ENCODE measurements at places on chromosomes 4 and X.

DNA sequence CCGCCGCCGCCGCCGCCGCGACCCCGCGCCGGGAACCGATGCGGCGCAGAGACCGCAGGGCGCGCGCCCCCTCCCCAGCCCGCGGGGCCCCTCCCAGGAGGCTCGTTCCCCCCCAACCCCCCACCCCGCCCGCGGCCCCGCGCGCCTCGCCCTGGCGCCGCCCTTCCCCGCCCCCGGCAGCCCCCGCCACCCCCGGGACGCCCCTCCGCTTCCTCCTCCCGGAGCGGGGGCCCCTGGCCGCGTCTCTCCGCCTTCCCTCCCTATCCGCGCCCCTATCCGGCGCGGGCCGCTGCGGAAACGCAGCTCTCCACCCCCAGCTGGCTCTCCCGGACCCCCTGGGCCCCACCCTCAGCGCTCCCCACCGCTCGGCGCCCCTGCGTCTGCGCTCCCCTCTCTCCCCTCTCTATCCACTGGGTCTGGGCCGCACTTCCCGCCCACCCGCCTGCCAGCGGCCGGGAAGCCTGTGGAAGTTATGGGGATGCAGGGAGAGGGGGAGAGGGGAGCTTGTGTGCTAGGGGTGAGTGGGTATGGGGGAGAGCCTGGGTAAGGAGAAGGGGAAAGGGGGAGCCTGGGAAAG, at the start of gene TMEM271:
Gene TMEM271 (minus strand): TSS at position 51 of the 577 bp plus-strand sequence. CDS start 233 bp downstream, outside the sequence.
- no peak for DNase-seq

DNA sequence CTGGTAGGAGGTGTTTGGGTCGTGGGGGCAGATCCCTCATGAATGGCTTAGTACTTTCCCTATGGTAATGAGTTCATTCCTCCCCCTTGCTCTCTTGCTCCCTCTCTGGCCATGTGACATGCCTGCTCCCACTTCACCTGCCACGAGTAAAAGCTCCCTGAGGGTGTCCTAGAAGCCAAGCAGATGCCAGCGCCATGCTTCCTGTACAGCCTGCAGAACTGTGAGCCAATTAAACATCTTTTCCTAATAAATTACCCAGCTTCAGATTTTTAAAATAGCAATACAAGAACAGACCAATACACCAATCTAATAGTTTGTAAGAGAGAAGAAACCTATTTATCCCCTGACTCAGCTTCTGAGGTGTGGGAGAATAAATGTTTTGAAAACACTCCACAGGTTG, 60.5 kb downstream of the FGFBP1 start:
- DNase-seq = no peak

DNA sequence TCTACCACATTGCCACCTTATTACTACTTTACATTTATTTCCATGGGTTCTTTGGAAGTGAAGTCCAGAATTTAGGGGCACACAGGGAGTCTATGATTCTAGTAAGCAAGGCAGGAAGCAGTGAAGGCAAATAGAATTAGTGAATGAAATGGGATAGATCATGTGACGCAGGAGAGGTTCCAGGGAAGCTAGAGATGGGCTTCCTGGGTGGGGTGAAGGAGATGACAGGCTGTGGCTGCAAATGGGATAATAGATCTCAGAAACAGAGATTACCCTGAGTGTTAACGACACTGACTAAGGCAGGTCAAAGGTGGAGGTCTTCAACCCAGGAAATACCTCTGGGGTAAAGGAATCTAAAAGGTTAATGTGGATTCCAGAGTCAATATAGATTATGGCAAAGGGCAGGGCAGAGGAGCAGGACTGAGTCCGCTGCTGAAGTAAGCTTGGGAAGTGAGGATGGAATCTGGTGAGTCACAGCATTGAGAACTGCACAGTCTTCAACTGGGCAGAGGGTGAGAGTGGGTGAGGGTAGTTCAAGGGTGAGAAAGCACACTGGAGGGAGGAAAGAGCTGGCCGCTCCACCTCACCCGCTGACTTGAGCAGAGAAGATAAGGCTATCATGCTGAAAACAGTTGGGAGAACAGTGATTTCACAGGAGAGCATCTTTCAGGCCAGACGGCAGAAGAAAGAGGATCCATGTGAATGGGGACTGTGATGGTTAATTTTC, 70.8 kb downstream of the ANXA3 start:
- peak; percentile 85 for DNase-seq

DNA sequence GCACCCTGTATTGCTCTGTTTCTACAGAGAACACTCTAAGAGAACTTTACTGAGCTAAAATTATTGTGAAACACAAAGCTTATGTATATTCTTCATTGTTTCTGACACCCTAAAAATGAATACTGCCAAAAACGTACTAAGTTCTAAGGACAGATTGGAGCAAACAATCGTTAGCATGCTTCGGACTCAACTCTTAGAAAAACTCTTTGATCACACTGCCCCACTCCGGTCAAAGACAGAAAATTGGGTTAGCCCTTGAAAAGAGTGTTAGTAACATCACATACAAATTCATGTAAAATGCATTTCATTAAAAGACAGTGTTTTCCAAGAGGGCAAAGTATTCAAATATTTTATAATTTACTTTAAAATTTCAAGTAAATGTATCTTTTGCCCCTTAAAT, 177.4 kb downstream of the DCHS2 start:
- peak; percentile 3 for DNase-seq

DNA sequence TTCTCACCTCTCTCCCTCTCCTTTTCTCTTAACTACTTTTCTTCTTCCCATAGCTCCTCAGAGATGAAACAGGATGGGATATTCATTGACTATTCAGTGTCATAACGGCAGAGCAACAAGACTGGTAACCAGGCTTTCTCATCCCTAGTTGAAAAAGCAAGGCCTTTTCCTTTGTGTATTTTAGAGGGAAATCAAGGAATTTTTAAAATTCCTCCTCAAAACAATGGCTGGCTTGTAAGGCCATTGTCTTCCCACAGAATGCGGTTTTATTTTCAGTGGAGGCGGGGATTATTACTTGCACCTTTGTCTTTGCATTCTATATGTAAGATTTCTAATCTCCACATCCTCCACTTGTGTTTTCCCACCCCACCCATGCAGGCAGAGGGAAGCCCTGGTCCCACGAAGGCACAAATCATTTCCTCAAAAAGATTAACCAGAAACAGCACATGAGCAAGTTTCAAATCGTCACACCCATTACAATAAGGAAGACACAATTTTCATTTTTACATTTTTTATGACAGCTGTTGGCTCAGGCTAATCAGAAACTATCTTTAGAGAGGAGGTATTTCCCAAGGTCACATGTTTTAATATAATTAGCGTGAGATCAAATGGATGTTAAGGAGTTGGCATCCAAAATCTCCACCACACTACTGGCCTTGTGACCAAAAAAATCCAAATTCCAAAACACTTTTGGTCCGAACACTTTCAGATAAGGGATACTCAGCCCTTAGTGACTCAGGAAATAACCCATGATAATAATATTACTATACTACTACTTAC, 53.0 kb upstream of the KDR start:
- no peak for DNase-seq

- DNase-seq = no peak
Measured at GRCh38 chr4:113773014-113773413, 11.5 kb upstream of the CAMK2D start.

DNA sequence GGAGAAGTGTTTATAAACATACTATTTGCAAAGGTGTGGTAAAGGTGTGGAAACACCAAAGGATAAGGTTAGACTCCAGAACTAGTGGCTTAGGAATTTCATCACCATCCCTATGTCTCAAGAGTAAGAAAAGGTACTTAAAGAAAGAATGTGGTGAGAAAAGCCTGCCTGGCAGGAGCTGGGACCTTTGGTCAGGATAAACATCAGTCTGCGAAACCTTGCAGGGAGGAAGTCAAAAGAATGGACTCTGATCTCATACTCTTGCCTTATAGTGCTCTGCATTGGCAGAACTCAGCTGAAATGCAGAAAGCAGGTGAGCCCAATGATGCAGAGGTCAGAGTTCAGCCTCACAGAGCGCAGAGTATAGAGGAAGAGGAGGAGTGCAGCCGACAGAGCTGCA, 97.2 kb upstream of the NR3C2 start:
- no peak for DNase-seq

- DNase-seq = no peak
Measured at GRCh38 chrX:39065051-39065871, 264.0 kb downstream of the MID1IP1 start.

GRCh38 chr4:135368831-135369230, 1167.2 kb upstream of the PABPC4L start:
- DNase-seq = no peak

- no peak for DNase-seq
Measured at GRCh38 chrX:112668476-112669409, 11.0 kb downstream of the LHFPL1 start.

- DNase-seq = peak; percentile 70
Measured at GRCh38 chr4:141464366-141464765, 172.0 kb upstream of the IL15 start.

GRCh38 chr4:186724864-186725468, 1.3 kb upstream of the FAT1 start:
- no peak for DNase-seq

DNA sequence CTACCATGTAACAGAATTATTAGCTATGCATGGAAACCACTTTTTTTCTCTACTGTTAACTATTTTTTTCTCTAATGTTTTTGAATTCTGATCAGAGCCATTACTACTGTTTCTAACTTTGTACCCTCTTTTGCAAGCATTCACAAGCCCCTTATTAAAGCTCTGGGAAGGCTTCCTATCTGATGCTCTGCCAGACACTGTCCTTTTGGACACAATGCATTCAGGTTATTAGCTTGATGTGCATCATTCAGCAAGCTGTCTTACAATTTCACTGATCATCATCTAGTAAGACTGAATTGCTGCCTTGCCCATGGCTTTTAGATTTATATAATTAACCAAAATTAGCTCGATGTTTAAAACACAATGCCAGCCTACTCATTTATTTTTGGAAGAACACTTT, 155.1 kb downstream of the NR3C2 start:
- DNase-seq = no peak

DNA sequence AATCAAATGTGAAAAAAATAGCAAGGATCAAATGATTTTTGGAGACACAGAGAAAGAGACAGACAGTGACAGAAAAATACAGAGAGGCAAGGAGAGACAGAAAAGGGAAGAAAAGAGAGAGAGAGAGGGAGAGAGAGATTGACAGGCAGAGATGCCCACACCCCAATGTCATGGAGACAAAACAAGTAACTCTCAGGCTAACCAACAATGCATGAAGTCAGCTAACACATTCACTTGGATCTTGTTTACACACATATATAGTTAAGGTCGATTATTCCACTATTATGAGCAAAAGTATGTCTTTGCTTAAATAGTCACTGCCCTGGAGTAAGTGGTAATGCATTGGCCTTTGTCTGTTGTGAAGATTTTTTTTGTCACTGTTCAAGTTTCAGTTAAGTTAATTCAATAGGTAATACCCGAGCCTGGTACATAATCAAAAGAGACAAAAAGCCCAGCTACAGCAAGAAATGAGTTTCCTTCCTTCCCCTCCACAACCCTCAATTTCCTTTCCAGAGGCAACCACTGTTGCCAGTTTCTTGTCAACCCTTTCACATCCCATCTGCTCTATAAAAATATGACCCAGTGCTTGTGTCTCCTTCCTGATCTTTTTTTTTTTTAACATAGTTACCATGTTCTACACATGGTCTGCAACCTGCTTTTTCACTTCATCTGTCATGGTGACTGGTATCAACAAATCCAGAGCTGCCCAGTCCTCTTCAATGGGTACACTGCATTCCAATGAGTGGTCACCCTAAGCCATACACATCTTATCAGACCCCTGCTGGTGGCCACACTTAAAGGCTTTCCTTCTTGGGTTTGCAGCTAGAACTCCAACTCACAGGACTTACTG, 52.1 kb downstream of the PROM1 start:
- no peak for DNase-seq

DNA sequence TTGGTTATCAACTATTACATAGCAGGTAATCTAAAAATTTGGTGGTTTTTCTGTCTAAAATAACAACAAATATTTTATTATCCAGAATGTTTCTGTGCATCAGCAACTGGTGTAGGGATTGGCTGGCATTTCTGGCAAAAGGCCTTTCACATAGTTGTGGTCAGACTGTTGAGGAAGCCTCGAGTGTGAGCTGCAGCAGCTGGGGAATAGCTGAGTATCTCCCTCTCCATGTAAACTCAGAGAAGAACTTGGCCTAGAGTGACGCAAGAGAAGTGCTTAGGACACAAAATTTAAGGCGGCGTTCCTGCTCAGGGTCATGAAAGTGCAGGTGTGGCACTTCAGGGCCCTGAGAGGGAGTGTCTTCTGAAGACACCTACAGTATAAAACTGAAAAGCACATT, 558.9 kb downstream of the SPOCK3 start:
- DNase-seq = no peak

- peak; percentile 35 for DNase-seq
Measured at GRCh38 chrX:123731987-123732669, 724 bp downstream of the THOC2 start.

DNA sequence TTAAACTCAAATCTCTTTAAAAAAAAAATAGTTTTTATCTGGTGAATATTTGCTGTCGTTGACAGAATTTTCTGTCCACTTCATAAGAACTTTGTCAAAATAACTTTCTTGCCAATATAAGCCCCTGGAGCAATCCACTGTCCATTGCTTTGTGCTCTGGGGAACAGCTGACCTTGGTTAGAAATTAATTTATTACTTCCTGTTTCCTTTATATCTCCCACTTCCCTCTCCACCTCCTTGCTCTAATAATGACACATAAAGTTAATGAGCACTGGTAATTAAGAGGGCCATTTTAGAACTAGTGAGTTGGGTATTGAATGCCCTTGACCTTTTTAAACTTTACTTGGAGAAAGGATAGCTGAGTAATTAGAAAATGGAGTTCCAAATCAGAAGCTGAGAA, 151.3 kb upstream of the LEF1 start:
- DNase-seq = peak; percentile 19

DNA sequence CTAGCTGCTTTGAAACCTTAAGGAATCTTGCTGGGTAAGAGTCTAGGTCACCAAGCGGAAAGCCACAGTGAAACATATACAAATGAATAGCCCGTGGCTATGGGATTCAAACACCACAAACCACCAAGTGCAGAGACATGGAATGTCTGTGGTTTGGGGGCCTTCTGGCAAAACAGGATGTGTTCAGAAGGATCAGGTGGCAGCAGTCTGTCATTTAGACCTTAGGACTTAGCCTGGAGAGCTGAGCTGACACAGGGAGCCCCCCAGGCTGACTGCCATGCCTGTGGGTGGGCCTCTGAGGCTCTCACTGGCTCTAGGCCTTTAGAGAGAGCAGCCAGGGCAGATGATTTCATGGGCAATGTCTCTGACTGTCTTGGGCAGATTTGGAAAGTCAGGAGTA, 225.6 kb downstream of the FBXW7 start:
- DNase-seq = no peak

- no peak for DNase-seq
Measured at GRCh38 chr4:13766761-13767540, 139.4 kb upstream of the BOD1L1 start.

DNA sequence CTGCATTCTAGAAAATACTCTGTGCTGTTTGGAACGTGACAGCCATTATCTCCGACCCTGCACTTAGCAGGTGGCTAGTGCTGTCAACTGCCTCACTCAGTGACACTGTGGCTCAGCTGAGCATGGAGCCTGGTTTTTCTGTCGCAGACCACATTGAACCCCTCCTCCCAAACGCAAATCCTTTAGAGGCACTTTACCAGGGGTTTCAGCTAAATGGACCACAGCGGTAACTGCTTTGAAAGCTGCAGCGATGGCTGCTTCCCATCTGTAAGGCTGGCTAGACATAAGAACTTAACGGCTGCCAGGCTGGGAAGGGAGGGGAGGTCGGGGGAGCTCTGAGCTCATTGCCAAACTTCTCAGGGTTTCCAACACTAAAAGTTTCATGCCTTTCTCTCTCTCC, 8.1 kb downstream of the SLC34A2 start:
- no peak for DNase-seq

GRCh38 chrX:46796574-46797191, 37.8 kb upstream of the SLC9A7 start:
- peak; percentile 82 for DNase-seq

GRCh38 chr4:129545599-129546278, 449.8 kb downstream of the C4orf33 start:
- no peak for DNase-seq

All from hematopoietic multipotent progenitor cell treated with erythropoietin and hydrocortisone succinate and interleukin-3 and kit ligand, for 6 days (in vitro differentiated cells).